DMS53 (cell line): ENCODE measurements at places on chromosomes 4 and X.

DNA sequence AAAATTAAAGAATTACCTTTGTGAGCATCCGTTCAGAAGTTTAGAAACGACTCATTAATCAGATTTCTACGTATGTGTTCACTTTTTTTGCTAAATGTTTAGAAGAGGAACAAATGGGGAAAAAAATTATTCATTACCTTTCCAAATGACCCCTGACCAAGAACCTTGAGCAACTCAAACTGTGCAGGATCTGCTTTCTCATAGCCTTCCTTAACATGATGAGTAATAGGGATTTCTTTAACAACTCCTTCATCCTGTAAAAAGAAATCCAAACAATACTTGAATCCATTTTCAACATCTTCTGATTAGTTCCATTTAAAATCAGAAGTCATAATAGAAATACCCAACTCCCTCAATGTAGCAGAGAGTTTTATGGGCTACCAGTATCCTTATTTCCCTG lies 32.1 kb downstream of the RPS6KA6 start:
- DNase-seq: no peak

- DNase-seq: peak; percentile 81
Observed at GRCh38 chr4:121551881-121552280, 144.9 kb downstream of the ANXA5 start.

DNA sequence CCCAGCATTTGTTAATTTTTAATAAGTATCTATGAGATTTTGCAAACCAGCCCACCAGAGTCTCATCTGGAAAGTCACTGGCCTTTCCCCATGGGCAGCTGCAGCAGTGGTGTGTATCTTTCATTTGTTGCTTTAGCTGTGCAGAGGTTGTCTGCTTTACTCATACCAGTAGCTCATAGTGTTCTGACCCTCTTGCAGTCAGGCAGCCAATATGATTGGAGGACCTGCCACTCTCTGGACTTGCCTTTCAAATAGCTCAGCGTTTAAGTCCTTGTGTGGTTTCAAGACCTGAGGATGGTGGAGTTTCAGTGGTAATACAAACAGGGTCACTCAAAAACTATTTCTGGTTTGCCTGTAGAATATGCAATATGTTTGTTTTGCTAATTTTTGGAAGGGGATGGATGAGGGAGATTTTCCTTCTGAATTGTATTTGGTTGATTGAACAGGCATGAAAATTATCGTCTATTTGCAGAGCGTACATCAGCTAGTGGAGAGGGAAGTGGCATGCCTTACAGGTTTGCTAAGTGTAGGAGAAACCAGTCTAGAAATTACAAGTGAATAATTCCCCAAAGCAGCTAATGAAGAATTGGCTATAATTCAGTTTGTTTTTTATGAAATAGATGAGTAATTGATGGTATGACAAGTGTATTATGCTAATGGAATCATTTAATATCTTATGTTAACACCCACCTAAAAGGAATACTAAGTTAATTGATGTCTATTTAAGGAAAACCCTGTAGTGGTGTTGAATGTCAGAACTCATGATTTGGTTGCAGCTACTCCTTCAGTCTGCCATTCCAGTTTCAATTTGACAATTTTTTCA lies 8.9 kb downstream of the POLA1 start:
- no peak for DNase-seq

DNA sequence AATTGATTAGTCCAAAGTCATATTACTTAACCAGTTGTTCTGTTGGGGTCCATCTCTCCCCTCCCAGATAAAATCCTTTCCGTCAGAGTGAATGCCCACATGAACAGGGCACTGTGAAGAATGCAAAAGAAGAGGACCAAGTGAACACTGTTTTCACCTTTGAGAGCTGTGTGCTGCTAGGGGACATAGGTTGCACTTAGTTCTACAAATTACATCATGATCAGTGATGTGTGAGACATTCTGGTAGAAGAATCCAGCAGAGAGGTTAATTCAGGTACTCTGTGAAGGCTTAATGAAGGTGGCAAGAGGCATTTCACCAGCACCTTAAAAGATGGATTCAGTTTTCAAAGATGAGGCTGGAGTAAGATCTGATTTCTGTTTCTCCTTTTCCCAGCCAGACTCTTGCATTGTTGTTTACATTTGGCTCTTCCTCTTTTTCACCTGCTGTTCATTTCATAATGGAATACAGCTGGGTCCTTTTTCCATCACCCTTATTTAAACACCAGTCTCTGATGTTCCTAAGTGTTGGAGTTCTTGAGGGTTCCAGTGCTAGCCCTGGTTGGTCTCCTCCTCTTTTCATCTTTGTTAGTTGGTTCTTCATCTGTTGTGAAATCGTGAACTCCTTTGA lies 10.9 kb downstream of the GAB1 start:
- no peak for DNase-seq

DNA sequence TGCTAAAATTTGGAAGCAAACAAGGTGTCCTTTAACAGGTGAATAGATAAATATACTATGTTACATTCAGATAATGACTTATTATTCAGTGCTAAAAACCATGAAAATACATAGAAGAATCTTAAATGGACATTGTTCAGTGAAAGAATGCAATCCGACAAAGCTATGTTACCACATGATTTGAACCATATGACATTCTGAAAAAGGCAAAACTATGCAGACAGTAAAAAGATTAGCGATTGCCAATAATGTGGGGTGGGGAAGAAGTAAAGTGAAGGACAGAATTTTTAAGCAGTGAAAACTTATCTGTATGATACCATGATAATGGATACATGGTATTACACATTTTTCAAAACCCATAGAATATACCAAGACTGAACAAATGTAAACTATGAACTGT lies 926.9 kb downstream of the FAT4 start:
- no peak for DNase-seq

- DNase-seq: no peak
Observed at GRCh38 chrX:73859622-73860021, 296.6 kb downstream of the CHIC1 start.

- DNase-seq: no peak
Observed at GRCh38 chrX:6856471-6856870, 291.0 kb upstream of the STS start.

DNA sequence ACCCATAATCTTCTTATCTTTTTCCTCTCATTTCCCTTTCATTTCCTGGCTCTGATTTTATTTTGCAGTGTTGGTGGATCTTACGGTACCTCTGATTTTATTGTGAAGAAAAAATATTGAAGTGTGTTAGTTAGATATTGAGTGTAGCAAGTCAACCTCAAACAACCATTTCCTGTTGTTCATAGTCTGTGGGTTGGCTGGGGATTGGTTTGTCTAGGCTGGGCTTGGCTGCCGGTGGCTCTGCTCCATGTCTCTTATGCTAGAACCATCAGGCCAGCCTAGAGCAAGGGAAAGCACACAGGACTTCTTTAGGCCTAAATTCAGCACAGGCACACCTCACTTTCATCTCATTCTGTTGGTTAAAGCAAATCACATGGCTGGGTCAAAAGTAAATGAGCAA lies 383.1 kb upstream of the LCORL start:
- DNase-seq: peak; percentile 12

- DNase-seq: no peak
Observed at GRCh38 chrX:21438792-21439191, 64.6 kb downstream of the CNKSR2 start.

DNA sequence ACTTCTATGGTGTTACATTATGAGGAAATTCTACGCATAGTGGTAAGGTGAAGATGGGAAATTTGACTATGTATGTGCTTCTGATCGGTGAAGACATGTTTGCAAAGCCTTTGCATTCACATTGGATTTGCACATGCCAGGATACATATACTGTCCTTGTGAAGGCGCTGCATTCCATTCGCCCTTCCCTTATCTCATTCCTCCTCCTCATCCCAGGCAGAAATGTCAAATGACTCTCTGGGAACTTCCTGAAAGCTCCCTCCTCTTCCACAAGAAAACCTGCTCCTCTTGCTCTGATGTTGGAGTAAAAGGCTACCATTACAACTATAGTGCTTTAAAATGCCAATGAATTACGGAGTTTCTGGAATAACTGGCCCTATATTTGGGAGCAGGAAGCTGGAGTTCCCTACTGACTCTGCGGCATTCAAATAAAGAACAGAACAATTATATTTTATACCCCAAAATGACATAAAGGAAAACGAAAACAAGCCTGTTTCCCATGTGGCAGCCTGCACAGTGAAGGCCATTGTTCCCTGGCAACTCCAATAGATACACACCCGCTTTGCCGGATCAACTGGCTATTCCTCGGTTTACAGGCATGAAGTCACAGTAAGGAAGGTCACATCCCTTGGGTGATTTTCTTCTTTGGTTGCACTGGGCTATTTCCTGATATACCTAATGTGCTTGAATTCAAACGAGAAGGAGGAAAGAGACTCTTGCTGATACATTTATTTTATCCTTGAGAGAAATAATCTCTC lies 84.5 kb downstream of the AREG start:
- no peak for DNase-seq

- no peak for DNase-seq
Observed at GRCh38 chrX:54492340-54492739, 3.7 kb downstream of the FGD1 start.

- DNase-seq: no peak
Observed at GRCh38 chr4:40953283-40954087, 203.7 kb downstream of the NSUN7 start.

DNA sequence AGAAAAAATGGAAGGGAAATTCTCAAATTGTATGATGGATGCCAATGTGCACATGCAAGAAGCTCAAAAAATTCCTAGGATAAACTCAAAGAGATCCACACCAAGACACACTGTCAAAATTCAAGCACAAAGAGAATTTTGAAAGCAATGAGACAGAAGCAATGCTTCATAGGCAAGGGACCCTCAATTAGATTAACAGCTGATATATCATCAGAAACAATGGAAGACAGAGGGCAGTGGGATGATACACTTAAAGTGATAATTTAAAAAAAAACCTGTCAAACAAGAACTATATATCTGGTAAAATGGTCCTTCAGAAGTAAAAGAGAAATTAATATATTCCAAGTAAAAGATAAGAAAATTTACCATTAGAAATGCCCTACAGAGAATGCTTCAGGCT lies 306.3 kb upstream of the PCDH7 start:
- DNase-seq: peak; percentile 11

DNA sequence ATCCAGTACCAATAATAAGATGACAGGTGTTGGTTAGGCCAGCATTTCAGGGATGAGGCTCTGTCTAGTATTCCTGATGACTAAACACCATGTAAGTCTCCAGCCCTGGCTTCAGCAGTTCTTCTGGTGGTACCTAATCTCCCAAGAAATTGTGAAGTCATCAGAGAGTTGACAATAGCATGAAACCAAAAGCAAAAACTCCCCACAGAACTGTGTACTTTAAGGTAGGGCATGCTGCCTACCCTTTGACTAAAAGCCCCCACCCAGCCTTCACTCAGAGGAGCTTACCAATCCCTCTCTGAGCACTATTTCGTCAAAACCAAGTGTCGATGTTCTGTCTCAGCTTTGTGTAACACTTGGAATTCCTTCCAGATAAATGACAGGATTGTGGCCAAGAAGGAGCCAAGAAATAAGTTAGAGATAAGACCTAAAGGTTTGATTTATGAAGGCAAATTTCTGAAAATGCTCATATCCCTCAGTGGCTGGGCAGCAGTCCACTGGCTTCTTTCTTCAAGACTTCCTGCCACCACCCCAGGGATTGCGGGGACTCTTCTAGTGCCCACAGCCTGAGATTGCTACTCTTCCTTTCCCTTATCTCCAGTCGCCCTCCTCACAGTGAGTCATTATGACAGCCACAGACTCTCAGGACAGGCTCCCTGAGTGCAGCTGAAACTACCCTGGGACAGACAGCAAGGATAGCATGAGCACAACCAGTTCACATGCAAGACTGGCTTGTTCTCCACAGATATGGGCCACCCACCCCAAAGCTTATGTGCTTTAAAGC lies 67.3 kb upstream of the LHFPL1 start:
- DNase-seq: no peak

DNA sequence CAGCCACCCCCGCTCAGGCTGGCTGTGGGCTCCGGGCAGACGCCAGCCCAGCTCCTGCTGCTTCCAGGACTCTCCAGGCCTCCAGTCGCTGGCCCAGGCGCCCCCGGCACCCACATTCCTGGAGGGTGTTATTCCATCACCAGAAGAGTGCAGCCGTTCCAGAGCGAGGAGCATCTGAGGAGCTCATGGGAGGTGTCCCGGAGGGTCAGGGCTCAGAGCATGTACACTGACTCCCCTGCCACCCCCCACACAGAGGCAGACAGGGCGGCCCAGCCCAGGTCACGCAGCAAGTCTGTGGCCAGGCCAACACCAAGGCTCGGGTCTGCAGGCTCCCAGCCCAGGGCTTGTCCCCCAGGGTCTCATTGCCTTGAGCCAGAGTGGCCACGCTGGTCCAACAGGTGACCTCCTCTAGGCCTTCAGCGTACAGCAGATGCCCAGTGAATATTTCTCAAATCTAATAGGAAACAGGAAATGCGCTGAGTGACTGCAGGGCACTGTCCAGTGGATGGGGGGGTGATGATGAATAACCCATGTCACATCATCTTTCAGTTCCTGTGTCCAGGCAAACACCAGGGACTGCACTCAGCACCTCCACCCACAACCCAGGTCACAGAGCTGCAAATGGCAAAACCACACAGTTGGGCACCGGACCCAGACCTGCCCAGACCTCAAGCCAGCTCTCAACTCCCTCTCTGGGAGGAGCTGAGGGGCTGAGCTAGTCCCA lies 37.2 kb downstream of the ABLIM2 start:
- DNase-seq: no peak

- no peak for DNase-seq
Observed at GRCh38 chr4:112818594-112818965, 181.6 kb downstream of the LARP7 start.

DNA sequence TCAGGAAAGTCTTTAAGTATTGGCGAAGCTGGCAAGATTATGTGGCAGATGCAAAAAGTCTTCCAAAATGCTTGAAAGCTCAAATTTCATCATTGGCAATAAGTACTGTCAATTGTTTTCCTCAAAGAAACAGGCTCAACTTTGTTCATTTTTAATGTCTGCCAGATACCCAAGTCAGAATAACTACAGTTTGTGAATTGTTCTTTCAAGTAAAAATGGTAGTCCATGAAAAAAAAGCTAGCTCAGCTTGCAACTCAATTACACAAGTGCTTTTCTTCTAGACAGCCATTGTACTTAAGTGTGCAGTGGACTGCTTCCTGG lies 70.5 kb downstream of the AFF1 start:
- no peak for DNase-seq

GRCh38 chr4:73718375-73719373 lies 21.7 kb upstream of the CXCL8 start:
- no peak for DNase-seq

GRCh38 chrX:85111347-85111746 lies 107.7 kb downstream of the APOOL start:
- DNase-seq: peak; percentile 49

DNA sequence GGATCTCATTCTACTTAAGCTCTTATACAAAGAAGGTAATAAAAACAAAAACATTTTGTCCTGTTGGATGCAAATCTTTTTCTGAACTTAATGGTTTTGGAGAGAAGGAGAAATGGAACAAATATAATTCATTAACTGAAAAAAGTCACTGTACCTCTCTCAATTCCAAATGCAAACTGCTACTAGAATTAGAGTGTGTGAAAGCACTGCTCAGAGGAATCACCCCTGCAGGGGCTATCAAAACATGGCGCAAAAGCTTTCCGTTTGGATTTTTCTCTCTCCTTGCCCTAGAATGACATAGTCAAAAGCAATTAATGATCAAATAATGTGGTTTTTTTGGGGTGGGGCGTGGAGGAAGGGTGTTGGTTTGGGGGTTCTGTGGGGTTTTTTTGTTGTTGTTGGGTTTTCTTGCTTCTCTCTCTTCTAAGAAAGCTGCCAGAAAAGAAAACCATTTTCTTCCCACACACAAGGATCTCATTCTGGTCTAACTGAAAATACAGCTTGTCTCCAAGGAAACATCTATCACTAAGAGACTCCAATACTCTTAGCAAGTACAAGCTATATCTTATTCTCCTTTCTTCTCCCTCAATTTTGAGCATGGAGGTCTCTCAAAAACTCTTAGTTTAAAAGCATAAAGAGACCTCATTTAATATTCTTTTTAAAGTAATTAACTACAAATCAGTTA lies 41.6 kb downstream of the USP46 start:
- DNase-seq: no peak
